ENCODE measurements at places on chromosomes 12 and 14.

DNA sequence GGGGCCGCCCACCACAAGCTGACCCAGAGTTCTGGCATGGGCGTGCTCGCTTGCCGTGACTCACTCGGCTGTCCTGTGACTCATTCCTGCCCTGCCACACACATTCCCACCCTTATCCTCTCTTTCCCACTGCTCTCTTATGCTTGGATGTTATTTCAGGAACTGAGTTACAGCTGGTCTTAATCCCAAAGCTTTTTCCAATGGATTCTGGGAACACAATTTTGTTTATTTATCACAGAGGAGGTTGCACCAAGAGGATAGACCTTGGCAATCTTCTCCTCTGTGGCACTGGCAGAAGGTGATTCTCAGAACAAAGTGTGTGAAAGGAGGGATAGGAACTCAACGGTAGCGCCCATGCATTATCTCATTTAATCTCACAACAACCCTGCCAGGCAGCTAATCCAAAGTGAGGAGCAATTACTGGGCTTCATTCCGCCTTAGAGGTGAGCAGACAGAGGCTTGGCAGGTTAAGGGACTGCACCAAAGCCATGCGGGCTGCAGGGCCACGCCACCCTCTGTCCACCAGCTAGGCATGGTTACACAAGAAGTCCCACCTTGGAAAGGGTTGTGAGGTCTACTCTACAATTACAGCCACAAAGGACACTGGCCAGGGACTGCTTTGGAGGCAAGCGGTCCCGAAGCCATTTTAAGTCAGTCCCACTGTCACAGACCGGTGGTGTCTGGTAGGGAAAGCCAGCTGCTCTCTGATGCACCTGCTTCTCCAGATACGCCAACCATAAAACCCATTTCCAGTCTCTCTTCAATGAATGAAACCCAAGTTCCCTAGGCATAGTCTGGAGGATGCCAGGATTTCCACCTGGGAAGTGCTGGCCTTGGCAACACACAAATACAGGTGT is 32.9 kb downstream of the SYNE3 start:
- DNase-seq: no peak

DNA sequence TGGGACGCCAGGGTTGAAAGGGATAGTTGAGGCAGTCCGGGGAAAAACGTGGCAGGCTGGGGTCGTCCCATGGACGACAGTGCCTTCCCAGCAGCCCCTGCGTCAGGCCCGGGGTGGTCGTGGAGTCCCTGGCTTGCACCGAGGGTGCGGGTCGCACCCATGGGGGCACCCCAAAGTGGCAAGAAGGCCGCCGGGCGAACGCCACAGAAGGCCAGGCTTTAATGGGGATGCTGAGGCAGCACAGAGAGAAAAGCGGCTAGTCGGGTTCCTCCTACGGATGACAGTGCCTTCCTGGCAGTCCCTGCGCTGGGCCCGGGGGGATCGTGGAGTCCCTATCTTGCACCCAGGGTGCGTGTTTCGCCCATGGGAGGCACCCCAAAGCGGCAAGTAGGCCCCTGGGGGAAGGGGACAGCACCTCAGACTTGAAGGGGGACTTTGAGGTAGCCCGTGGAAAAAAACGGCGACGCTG is 158.6 kb upstream of the ALG10B start:
- DNase-seq: no peak

GRCh38 chr14:38171197-38171596 is 36.5 kb upstream of the SSTR1 start:
- no peak for DNase-seq

GRCh38 chr14:71629765-71630492 is 302.3 kb upstream of the RGS6 start:
- no peak for DNase-seq

GRCh38 chr12:57046947-57047890 is 2.7 kb downstream of the MYO1A start:
- peak; percentile 46 for DNase-seq

DNA sequence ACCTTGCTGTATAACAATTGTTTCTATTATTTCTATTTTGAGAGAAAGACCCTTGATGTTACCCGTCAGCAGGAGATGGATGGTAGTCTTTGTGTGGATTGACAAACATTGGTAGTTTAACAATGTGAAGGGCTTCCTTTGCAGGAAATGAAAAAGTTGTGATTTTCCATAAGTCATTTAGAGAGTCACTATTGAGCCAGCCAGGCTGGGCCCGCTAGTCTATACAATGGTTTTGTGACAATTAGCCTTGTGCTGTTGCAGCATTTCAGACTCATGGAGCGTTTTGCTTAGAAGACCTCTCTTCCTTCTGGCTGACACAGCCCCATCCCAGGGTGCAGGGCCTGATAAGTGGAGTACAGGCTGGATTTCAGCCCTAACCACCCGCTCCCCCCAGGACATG is 18.3 kb upstream of the SLC38A2 start:
- no peak for DNase-seq

- no peak for DNase-seq
These were observed 2.1 kb downstream of the CHST11 start for GRCh38 chr12:104458694-104459367.

- DNase-seq: no peak
These were observed 44.4 kb downstream of the ANO6 start for GRCh38 chr12:45260104-45260815.

DNA sequence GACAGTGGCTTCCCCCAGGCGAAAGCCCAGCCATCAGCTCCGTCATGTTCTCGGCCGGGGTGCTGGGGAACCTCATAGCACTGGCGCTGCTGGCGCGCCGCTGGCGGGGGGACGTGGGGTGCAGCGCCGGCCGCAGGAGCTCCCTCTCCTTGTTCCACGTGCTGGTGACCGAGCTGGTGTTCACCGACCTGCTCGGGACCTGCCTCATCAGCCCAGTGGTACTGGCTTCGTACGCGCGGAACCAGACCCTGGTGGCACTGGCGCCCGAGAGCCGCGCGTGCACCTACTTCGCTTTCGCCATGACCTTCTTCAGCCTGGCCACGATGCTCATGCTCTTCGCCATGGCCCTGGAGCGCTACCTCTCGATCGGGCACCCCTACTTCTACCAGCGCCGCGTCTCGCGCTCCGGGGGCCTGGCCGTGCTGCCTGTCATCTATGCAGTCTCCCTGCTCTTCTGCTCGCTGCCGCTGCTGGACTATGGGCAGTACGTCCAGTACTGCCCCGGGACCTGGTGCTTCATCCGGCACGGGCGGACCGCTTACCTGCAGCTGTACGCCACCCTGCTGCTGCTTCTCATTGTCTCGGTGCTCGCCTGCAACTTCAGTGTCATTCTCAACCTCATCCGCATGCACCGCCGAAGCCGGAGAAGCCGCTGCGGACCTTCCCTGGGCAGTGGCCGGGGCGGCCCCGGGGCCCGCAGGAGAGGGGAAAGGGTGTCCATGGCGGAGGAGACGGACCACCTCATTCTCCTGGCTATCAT is 663 bp downstream of the PTGER2 start:
- DNase-seq: peak; percentile 33

GRCh38 chr14:100388103-100389054 is 65.2 kb downstream of the SLC25A47 start:
- DNase-seq: no peak

DNA sequence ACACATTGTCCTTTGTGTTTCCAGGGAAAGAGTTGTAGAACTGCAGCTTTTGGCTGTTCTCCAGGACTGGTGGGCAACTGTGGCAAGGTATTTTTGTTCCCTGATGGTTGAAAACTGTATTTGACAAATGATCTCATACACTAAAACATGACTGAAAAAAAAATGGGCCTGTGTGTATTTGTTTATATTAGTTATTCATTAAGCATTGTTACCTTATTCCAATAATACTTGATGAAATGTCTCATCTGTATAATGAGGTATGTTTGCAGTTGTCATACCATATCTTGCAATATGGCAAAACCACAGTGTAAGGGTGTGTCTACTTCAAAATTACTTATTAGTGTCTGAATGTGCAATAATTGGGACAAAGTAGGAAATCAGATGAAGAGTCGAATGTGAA is 479.4 kb upstream of the NOVA1 start:
- DNase-seq: no peak

- no peak for DNase-seq
These were observed 95.4 kb upstream of the SLCO1C1 start for GRCh38 chr12:20599757-20600156.

DNA sequence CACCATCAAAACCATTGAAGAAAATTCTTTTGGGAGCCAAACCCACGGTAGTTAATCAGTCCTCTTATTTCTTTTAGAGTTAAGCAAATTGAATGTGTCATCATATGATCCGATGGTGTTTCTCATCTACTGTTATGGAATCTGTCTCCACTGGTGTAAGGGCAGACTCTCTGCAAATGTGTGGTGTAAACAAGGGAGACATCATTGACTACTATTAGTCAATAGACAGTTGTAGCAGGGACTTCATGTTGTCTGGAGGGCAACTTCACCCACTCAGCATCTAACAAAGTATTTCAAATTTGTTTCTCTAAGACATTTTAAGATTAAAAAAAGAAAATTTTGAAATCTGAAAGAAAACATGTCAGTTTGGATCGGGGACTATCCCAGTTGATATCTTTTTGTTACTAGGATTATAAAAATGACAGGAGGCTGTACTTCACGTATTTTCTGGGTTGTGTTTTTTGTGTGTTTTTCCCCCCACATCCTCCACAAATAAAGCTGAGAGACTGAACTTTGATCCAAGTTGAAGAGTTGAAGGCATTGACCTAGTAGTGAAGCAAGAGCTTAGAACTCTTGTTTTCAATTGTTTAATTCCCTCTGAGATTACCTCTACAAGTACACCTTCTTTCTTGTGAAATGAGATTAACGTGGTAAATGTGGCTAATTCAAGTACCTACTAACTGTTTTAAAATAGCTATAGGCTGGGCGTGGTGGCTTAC is 4.0 kb downstream of the GOLGA5 start:
- DNase-seq: no peak

- DNase-seq: no peak
These were observed 12.9 kb downstream of the DYRK2 start for GRCh38 chr12:67661311-67662021.

GRCh38 chr14:54708161-54708560 is 141.2 kb downstream of the SAMD4A start:
- DNase-seq: no peak

GRCh38 chr12:89354612-89355067 is 2.3 kb upstream of the DUSP6 start:
- peak; percentile 28 for DNase-seq

- DNase-seq: no peak
These were observed 126.4 kb upstream of the PLEKHA5 start for GRCh38 chr12:19003141-19003540.

- DNase-seq: no peak
These were observed 31.7 kb downstream of the MARK3 start for GRCh38 chr14:103416916-103417315.

- no peak for DNase-seq
These were observed 182.7 kb upstream of the SFSWAP start for GRCh38 chr12:131528144-131528543.

DNA sequence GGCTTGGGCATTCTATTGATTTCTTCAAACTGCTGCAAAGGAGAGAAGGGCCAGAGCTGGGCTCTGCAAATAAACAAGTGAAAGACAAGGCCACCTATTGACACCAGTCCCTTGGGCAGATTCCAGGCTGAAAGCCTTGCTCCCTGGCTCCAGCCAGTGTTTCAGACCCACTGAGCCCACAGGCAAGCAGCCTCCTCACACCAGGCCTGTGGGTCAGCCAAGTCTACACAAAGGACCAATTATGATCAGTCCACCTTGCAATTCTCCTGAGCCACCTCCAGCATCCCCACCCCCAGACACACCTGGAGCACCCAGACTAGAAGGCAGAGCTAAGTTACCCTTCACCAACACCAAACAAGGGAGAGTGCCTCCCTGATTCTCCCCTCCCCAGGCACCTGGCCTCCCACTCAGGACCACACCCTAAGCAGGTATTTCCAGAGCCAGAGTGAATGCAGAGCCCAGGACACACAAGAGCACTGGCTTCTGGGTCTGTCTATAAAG is 13.8 kb downstream of the ACTN1 start:
- no peak for DNase-seq

DNA sequence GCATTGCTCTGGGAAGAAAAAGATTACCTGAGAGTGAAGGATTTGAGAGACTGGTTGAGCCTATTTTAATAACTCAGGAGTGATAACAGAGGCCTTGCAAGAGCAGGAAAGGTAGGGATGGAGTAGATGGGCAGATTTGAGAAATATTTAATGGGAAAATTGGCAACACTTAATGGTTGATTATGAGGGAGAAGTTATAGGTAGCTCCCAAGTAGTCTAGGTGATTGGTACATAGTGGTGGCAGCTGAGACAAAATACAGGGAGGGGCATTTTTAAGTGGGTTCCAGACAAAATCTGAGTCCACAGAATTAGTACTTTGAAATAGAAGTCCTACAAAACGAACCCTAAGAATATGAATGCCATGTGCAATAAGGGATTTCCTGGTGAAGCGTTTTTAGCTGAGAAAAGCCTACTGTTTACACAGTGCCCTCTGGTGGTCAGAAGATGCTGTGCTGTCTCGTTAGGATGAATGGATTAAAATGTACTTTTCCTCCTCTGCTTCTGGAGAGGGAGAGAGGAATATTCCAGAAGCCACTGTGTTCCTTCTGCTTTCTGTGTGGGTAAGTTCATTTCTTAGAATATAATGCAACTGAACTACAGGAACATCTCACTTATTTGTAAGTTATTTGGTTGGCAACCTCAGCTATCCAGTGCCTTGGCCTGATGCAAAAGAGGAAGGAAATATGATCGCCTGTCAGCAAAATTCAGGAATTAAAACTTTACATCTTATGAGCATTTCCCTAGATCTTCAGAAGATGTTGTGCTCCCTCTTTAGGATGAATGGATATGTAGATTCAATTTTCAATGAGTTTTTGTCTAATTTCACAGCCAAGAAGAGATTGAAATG is 6.5 kb downstream of the ZBTB1 start:
- DNase-seq: peak; percentile 70

- DNase-seq: no peak
These were observed 36.5 kb upstream of the SELPLG start for GRCh38 chr12:108670066-108670631.

DNA sequence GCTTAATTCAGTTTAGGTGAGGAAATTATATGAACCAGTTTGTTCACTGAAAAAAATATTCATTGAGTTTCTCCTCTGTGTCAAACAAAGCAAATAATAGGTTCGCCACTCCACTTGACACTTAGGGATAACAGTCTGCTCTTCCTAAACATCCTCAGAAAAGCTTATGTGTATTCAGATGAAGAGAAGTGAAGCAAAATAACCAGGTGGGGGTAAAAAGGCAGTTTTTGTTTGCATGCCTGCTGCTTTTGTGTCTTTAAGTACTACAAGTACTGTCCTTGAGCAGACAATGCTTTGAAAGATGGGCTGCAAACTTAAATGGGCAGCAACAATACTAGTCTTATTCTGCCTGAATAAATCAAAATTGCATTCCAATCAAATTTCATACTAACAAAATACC is 910.7 kb upstream of the MDGA2 start:
- DNase-seq: no peak

DNA sequence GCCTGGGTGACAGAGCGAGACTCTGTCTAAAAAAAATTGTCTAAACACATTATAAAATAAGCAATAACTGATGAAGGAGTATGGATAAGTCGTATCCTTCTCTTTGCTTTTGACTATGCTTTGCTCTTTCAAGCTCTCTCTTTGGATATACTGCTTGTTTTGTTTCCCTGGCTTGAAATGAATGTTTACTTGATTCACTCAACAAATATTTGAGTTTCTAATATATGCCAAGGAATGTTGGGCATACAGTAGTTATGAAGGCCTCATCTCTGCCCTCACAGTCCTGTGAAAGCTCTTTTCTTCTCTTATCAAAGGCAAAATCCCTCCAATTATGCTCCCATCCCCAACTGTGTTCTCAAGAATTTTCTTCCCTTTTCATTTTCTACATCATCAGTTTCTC is 123.5 kb downstream of the PTPRR start:
- DNase-seq: no peak

All from CD4-positive, alpha-beta memory T cell (primary cell).